ENCODE measurements at places on chromosomes 6 and 20.

GRCh38 chr6:31889331-31889972, 8.0 kb downstream of the EHMT2 start:
- DNase-seq, result no peak

GRCh38 chr6:158584236-158584651, 24.4 kb downstream of the TMEM181 start:
- no peak for DNase-seq

DNA sequence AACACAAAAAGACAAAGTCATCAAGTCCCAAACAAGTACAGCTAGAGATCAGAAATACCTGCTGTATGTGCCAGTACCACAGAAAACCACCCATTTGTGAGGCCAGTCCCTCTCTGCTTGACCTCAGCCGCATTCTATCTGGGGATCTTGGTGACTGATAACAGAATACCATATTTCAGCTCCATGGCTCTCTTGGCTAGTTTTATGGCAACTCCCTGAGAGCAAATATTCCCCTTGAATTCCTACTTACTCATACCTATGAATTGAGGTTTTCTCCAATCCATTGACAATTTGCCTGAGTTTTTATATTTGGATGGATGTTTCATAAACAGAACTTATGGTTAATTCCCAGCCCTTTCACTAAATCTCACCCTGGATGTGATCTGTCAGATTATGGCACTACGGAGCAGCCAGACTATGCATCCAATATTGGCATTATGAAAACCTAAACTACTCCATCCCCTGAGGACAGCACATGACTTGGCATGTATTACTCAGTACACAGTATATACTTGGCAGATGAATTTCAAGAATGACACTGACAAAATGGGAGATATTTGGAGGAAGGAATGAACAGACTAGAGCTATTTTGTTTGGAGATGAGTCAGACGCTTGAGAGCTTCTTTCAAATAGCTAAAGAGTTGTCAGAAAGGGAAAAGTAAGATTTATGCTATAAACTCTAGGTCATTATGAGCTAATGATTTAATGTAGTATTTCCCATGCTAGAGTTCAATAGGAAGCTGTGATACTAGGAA, 95.7 kb downstream of the PRDM1 start:
- DNase-seq, result no peak

GRCh38 chr20:41784209-41784958, 166.2 kb upstream of the CHD6 start:
- DNase-seq, result no peak

GRCh38 chr20:35286899-35287508, 2.4 kb upstream of the EIF6 start:
- no peak for DNase-seq
